CD8-positive, alpha-beta T cell (primary cell): ENCODE measurements at places on chromosomes 11 and 22. TPM values are rescaled to one million over a fixed set of nuclear protein-coding genes. Genes with fewer than 3 reads are reported as not detected.

Gene HSPB2
- not detected for total RNA-seq

Gene KCNQ1
- 25.7 TPM for total RNA-seq

Gene CDC45
- 2.3 TPM for total RNA-seq

Gene MRPL48
- total RNA-seq = 13.7 TPM

Gene PRDM10
- 9.2 TPM for total RNA-seq

Gene SSRP1
- 34.3 TPM for total RNA-seq

Gene PVALB
- not detected for total RNA-seq

Gene MAPK8IP1
- total RNA-seq = 8.4 TPM

Gene JOSD1
- 364 TPM for total RNA-seq

Gene CSRP3
- total RNA-seq = not detected

Gene ZDHHC13
- 3.1 TPM for total RNA-seq

Gene GGTLC2
- total RNA-seq = not detected

Gene LAYN
- total RNA-seq = 11.2 TPM

Gene SNAP29
- 16.5 TPM for total RNA-seq

Gene MUC5B
- not detected for total RNA-seq

Gene NPAS4
- total RNA-seq = not detected

Gene TYR
- not detected for total RNA-seq

Gene FTH1
- 2,859 TPM for total RNA-seq

Gene CNGA4
- total RNA-seq = 0.17 TPM

Gene CCND1
- total RNA-seq = 6.6 TPM

Gene SPA17
- 0.22 TPM for total RNA-seq

Gene ISX
- total RNA-seq = not detected

Gene GUCY1A2
- not detected for total RNA-seq

Gene LIF
- 0.30 TPM for total RNA-seq

Gene PKNOX2
- not detected for total RNA-seq

Gene TNNI2
- total RNA-seq = not detected

Gene DENND6B
- 3.0 TPM for total RNA-seq

Gene OR8D4
- total RNA-seq = not detected

Gene DNAJC4
- 33.2 TPM for total RNA-seq

Gene NCAPD3
- 30.4 TPM for total RNA-seq

Gene P4HA3
- total RNA-seq = not detected

Gene ZNF215
- total RNA-seq = not detected

Gene ARHGAP42
- total RNA-seq = 0.38 TPM

Gene TIMP3
- not detected for total RNA-seq

Gene POLR3H
- total RNA-seq = 11.7 TPM

Gene BTBD18
- total RNA-seq = not detected

Gene APOL1
- 5.3 TPM for total RNA-seq

Gene STIP1
- total RNA-seq = 37.7 TPM

Gene FOLR1
- total RNA-seq = not detected

Gene SLC17A6
- not detected for total RNA-seq

Gene CREB3L1
- not detected for total RNA-seq

Gene CPT1B
- 42.4 TPM for total RNA-seq

Gene DNAJC24
- total RNA-seq = 7.3 TPM
